DMS53 (cell line): ENCODE measurements at places on chromosomes 5 and 9.
A peak's percentile ranks its signal among the peaks of the same experiment; 100 is the strongest.

- no peak for DNase-seq
Observed at GRCh38 chr9:137030006-137030405, 1.9 kb downstream of the FUT7 start.

GRCh38 chr9:36704148-36704547 lies 131.5 kb downstream of the MELK start:
- DNase-seq, result no peak

DNA sequence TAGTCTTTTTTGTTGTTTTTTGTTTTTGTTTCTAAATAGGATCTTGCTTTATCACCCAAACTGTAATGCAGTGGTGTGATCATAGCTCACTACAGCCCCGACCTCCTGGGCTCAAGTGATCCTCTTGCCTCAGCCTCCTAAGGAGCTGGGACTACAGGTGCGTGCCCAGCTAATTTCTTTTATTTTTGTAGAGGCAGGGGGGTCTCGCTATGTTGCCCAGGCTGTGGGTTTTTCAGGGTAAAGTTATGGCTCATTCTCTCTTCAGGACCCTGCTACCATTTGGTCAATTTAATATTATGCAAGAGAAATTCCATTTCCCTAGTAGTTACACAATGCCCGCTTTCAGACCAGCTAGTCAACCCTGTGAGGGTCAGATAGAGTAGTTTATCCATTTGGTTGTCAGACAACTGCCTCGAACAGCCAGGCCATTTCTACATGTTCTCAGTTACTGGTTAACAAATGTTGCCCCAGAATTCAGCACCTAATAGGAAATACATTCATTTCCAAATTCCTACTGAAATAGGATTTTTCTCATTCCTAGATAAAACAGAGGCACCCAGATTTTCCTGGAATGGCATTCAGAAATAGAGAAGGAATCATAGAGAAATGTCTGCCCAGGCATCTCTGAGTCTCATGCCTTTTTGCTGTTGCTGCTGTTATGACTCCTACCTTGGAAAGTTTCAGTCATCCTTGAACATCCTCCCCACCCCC lies 6.4 kb upstream of the GLIS3 start:
- no peak for DNase-seq

GRCh38 chr9:129309906-129310305 lies 131.8 kb upstream of the IER5L start:
- no peak for DNase-seq

DNA sequence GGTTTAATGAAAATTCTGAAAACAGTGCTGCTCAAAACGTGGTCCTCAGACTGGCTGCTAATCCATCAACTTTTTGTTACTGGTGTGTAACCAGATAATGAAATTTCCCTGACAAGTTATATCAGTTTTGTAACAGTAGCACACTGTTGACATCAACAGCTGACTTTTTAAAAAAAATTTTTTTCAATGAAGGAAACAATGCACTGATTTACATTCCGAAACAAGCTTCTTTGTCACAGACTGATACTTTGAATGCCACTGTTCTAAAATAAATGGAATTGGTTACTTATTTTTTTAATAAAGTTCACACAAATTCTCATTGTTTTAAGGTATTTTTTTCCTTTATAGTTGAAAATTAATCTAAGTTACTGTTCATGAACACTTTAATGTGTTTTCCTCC lies 169.1 kb downstream of the NIPBL start:
- DNase-seq, result no peak

GRCh38 chr9:71465392-71465791 lies 302.9 kb downstream of the CEMIP2 start:
- DNase-seq, result no peak

GRCh38 chr5:176418251-176418650 lies 1.9 kb upstream of the CLTB start:
- no peak for DNase-seq

- peak; percentile 95 for DNase-seq
Observed at GRCh38 chr9:76374783-76375559, 19.3 kb downstream of the RFK start.

- DNase-seq, result no peak
Observed at GRCh38 chr9:10148796-10149195, 464.0 kb downstream of the PTPRD start.
